Progenitor cell of endocrine pancreas (in vitro differentiated cells): ENCODE measurements at places on chromosomes 3 and 15.

DNA sequence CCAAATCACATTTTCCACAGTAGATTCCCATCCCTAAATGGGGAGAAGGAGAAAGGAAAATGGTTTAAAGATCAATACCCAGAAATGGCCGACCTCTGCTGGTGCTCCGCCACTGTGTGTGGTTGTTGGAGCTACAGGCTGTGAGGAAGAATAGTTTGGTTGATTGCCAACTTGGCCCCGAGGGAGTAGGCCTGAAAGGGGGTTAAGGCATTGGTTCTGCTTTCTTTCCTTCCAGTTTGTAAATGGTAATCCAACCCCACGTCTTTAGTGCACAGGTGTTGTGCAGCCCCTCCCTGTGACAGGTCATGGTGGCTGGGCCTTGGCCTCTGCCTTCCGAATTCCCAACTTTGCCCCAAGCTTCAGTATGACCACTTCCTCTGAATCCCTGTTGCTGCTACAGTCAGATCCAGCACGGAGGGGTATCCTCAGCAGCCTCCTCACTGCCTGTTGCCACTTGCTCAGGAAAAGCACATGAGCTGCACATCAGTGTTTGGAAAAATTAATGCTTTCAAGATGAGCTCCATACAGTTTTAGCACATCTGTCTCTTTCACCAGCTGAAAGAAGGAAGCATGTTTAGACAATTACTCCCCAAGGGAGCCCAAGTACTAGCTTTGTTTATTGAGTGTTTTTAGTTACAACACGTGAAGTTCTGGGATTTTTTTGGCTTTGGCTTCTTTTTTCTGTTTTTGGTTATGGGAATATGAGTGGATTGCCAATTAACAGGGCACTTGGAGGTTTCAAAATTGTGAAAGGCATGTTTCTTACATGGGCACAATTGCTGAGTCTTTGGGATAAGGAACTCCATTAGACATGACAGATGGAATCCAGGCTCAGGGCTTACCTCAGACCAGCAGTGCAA is 92.3 kb upstream of the ROPN1 start:
- no peaks in the 10 kb centered on the region for H3K27me3 ChIP-seq
- no peaks in the 10 kb centered on the region for H3K36me3 ChIP-seq
- H3K4me1 ChIP-seq = no peaks in the 10 kb centered on the region
- no peak for DNase-seq
- no peak overlapping the region for H3K4me3 ChIP-seq

DNA sequence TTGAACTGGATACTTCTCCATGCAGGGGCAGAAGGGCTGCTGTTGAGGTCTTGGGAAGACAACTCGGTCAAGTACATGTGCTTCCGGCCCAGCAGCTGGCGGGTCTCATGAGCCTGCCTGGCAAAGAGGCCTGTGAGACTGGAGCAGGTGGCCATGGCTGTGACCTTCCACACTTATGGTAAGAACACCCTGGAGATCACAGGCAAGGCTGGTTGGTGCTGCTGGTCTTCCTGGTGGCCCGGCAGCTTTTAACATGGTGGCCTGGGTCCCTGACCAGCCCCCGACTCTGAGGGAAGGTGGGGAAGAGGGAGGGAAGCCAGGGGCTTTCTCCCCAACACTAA is 15.4 kb downstream of the CHRD start:
- H3K4me1 ChIP-seq = no peaks in the 10 kb centered on the region
- H3K27ac ChIP-seq = no peak overlapping the region
- no peaks in the 10 kb centered on the region for H3K36me3 ChIP-seq
- no peak for DNase-seq
- peaks cover 25% of the 10 kb centered on the region for H3K27me3 ChIP-seq

DNA sequence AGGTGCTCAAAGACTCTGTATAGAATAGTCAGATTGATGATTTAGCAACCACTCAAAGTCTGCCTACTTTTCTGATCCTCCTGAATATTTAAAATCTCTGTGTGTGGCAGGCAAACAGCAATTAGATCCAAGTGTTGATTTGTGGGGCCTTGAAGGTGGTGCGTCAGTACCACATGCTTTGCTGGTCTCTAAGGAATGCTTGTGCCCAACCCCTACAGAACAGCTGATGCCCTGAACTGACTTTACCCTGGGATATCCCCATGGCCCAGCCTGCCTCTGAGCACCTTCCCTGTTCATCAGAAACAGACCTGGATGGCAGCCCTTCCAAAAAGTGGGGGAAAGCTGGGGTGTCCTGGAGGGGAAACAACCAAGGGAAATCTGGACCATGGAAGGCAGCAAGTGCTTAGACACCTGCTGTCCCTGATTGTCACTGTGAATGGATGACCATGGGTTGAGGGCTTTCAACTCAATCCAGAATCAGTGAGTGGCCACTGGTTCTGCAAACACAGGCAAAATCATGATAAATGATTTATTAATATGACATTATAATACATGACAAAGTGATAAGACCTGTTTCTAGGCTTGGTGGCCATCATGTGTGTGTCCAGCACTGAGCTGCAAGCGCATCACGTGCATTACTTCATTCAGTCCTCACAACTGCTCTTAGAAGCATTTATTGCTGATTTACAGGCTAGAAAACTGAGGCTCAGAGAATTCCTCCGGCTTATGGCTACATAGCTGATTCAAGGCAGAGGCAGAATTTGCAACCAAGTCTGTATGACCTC is 76.1 kb upstream of the TPM1 start:
- H3K4me3 ChIP-seq = no peak overlapping the region
- H3K36me3 ChIP-seq = no peaks in the 10 kb centered on the region
- no peak overlapping the region for H3K27ac ChIP-seq
- H3K4me1 ChIP-seq = no peaks in the 10 kb centered on the region

DNA sequence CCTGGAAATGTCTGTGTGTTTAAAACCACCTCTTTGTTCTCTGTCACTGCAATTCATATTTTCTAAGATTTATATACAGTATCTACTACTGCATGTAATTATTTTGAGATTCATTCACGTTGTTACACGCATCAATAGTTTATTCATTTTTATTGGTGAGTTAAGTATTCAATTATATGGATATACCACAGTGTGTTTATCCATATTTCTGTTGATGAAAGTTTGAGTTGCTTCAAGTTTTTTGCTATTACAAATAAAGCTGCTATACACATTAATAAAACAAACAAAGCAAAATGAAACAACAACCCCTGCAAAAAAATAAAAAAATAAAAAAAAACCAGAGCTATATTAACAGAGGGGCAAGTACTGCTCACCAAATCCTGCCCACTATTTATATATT is 122.3 kb downstream of the NR2E3 start:
- no peaks in the 10 kb centered on the region for H3K27me3 ChIP-seq
- no peaks in the 10 kb centered on the region for H3K4me1 ChIP-seq
- no peak overlapping the region for H3K27ac ChIP-seq
- DNase-seq = no peak

DNA sequence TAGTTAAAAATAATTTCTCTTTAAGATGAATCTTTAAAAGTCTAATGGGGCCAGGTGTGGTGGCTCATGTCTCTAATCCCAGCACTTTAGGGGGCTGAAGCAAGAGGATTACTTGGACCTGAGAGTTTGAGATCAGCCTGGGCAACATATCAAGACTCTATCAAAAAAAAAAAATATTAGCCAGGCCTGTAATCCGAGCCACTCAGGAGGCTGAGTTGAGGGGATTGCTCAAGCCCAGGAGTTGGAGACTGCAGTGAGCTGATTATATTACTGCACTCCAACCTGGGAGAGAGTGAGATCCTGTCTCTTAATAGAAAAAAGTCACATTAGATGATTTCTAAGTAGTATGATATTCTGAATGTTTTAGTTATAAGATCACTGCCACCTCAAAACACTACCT is 322.0 kb upstream of the MANF start:
- no peaks in the 10 kb centered on the region for H3K4me1 ChIP-seq
- H3K27me3 ChIP-seq = no peaks in the 10 kb centered on the region
- no peak for DNase-seq
- H3K36me3 ChIP-seq = no peaks in the 10 kb centered on the region
- no peak overlapping the region for H3K27ac ChIP-seq
